Activated CD4-positive, alpha-beta T cell treated with anti-CD3 and anti-CD28 coated beads for 24 hours (primary cell): ENCODE measurements at places on chromosomes 1 and 21.

DNA sequence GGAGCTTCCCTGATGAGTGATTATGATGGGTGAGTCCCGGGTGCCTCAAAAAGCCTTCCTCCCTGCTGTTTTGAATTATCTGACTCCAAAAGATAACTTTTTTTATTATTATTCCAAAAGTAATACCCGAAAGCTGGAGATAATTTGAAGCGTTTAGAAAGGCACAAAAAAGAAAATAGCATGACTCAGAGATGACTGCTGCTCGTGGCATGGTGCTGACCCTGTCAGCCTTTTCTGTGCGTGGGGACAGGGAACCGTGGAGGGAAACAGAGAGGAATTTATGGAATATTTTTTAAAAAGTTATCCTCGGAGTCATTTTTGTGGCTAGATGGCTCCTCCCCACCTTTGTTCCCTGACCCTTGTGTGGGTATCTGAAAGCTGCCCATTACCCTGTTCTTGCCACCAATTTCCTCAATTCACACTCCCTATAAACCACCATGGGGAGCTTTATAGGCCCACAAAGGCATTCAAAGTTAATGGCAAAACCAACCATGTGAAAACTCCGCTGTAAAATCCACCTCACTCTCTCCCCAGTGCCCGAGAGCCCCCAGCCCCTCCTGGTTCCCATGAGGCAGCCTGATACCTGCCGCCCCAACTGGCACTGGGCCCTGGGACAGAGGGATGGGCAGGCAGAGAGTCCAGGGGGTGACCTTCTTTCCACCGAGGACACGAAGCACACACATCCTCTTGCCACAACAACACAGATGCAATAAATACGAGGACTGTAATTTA is 37.5 kb downstream of the IGSF21 start:
- no peak for DNase-seq

- DNase-seq: peak; percentile 9
These were observed 24.4 kb upstream of the ZC3H12A start for GRCh38 chr1:37449936-37450335.

- DNase-seq: no peak
These were observed 585 bp downstream of the NEGR1 start for GRCh38 chr1:72281637-72282270.

DNA sequence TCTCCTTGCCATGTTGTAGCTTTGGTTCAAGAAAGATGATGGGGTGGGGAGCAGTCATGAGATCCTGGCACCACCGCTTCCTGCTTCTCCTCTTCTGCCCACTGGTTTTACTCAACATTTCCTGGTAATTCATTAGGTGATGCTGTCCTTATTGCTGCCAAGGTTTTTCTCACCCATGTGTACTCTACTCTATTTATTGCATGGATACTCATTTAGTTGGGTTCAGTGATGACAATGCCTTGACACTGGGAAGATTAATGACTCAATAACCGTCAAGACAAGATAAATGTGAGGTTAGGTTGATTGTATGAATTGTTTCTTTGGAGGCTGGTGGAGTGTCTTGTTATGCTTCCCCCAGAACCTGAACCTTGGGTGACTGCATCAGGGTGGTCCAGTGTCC is 484.2 kb downstream of the SIPA1L2 start:
- DNase-seq: no peak

- no peak for DNase-seq
These were observed 4.2 kb downstream of the NPPB start for GRCh38 chr1:11854519-11854918.

DNA sequence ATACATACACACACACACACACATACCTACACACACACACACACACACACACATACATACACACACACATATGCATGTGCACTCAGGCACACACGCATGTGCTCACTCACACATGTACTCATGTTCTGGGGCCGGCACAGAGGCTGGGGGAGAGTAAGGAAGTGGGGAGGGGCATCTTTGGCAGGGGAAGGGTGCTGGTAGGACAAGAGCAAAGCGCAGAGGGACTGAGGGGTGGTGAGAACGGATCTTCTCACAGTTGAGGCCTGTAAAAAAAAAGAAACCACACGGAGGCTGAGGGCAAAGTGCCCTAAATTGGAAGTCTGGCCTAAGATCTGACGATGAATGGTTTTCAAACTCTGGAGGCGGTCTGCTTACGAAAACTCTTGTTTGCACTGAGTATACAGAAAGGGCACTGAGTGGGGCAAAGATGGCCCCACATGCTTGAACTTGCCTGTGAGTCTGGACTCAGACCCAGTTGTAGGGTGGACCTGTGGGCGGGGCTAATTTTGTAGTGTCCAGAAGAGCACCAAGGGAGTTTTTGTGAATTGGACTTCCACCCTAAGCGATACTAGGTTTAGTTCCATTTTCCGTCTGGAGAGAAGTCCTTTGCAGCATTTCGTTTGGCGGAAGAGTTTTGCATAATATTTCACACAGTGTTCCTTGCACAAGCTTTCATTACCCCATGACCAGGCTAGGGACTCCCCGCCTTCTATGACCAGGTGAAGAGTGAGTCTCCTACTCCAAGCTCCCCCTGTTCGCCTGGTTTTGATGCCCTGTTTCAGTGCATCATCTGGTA is 79.3 kb upstream of the LYST start:
- no peak for DNase-seq

GRCh38 chr1:74964508-74965102 is 169.6 kb upstream of the LHX8 start:
- no peak for DNase-seq

DNA sequence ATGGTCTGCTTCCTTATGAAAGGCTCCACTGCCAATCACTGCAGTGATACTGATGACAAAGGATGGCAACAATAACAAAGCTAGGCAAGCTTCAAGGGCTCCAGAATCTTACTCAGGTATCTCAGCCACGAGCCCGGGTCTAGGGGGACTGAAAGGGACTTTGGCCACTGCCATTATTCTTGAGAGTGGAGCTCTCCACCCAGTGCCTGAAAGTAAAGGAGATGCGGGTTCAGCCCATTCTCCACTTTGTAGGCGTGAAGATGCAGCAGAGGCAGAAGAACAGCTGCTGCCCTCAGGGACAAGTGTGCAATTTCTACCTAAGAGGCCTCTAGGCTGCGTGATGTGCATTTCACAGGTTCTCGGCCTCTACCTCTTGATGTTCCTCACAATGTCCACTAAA is 31.4 kb upstream of the SLAMF9 start:
- no peak for DNase-seq

GRCh38 chr21:25845729-25846256 is 111.0 kb downstream of the GABPA start:
- DNase-seq: no peak

- DNase-seq: no peak
These were observed 6.5 kb downstream of the SOAT1 start for GRCh38 chr1:179300112-179300511.

GRCh38 chr1:15916916-15917315 is 59.0 kb downstream of the ZBTB17 start:
- no peak for DNase-seq

GRCh38 chr1:230191855-230192254 is 124.8 kb downstream of the GALNT2 start:
- DNase-seq: no peak

DNA sequence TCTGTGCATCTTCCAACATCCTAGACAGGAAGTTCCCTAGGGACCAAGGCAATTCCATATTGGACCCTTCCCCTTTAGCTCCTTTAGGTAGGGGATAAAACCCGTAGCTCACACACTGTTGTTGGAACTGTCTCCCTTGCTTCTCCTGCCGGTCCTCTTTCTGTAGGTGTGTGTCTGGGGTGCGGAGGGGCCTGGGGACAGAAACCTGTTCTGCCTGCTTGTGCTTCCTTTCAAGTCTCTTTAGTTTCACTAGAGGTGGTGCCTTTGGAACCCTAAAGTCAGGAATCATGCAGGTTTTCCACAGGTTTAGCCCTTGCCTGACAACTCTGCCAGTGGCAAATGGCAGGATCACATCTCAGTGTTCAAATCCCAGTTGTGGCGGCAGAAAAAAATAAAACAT is 74.6 kb upstream of the PTGFRN start:
- no peak for DNase-seq

DNA sequence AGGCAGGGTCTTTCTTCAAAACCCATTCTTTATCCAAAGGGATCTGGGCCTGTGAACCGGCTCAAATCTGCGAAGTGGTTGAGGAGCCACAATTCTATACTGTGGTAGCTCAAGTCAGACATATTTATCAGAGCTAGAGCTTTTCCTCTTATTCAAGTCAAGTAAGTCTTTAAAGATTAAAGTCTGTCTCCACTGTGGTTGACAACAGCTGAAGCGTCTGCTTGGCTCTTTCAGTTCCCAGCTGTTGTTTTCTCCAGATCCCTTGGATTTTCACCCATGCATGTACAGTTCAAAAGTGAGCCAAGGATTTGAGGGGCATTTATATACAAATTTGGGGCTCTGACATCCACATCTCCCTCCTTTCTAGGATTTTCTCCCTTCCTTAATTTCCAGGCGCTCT is 66.9 kb downstream of the C1orf185 start:
- no peak for DNase-seq
